ENCODE measurements at places on chromosomes 4 and X.

- no peak for DNase-seq
Observed at GRCh38 chrX:131332331-131332730, 43.2 kb upstream of the IGSF1 start.

- no peak for DNase-seq
Observed at GRCh38 chrX:108537005-108537404, 97.4 kb downstream of the COL4A5 start.

- DNase-seq, result no peak
Observed at GRCh38 chr4:132384709-132385108, 764.4 kb upstream of the PCDH10 start.

DNA sequence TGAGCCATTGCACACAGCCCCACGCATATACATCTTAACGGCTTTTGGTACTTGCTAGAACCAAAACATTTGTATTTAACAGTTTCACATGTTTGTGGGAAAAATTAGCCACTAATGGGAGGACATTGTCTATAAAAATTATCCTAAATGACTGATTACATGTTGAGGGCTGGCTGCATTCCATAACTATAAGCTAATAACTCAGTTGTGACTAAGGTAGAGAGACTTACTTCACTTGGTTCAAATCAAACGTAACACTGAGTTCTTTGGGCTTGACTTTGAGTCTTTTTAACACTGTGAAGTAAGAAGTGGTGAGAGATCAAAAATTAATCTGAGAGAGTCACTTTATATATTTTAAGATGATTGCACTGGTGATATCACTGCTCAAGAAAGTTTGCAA lies 47.9 kb upstream of the PGRMC2 start:
- DNase-seq, result no peak

GRCh38 chrX:110188701-110189558 lies 129.0 kb downstream of the AMMECR1 start:
- DNase-seq, result no peak

- DNase-seq, result no peak
Observed at GRCh38 chr4:182018691-182019090, 224.5 kb upstream of the TENM3 start.

DNA sequence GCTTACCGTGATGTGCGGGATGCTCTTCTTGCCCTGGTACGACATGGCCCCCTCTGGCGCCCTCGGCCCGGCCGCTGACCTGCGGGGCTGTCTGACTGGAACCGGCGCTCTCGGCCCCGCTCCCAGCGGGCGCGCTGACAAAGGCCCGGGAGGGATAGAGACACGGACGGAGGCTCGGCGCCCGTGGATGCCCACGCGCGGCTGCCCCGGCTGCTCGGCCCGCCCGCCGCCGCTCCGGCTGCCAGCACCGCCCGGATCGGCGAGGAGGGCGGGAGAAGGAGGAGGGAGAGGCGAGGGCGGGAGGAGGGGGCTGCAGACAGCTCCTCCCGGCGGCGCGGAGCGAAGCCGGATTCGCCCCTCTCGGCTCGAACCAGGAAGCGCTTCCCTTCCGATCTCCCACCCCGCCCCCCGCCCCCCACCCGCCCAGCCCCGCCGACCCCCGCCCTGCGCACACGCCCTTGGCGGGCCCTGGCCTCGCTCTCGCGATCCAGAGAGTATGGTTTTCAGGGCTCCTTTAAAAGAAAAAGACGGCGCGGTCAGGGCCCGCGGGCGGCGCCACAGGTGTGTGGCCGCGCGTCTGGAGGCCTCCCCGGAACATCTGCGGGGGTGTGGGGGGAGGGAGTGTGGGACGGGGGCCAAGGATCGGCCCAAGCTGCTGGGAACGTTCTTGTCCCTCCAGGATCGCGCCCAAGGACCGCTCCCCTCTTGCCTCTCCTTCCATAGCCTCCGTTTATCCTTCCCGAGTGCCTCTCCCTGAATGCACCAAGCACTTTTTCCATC lies 4.5 kb downstream of the CRMP1 start:
- DNase-seq, result no peak

DNA sequence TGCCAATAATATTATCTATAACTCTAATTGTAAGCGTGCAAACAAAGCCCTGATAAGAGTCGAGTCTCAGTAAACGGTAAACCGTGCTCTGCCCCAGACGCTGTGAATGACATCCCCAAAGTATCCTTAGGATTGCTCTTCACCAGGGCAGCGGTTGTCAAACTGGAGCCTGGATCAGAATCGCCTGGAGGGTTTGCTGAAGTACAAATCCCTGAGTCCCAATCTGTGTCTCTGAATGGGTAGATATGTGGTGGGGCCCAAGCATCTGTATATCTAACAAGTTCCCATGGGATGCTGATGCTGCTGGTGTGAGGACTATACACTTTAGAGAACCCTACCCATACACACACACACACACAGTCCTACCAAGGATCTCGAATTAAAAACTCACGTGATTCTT lies 813 bp upstream of the APBB2 start:
- DNase-seq, result no peak

- DNase-seq, result no peak
Observed at GRCh38 chr4:78355306-78355705, 196.3 kb upstream of the ANXA3 start.

GRCh38 chr4:184748251-184748652 lies 14.4 kb upstream of the CENPU start:
- DNase-seq, result no peak

GRCh38 chrX:44234116-44234515 lies 109.4 kb downstream of the EFHC2 start:
- no peak for DNase-seq

DNA sequence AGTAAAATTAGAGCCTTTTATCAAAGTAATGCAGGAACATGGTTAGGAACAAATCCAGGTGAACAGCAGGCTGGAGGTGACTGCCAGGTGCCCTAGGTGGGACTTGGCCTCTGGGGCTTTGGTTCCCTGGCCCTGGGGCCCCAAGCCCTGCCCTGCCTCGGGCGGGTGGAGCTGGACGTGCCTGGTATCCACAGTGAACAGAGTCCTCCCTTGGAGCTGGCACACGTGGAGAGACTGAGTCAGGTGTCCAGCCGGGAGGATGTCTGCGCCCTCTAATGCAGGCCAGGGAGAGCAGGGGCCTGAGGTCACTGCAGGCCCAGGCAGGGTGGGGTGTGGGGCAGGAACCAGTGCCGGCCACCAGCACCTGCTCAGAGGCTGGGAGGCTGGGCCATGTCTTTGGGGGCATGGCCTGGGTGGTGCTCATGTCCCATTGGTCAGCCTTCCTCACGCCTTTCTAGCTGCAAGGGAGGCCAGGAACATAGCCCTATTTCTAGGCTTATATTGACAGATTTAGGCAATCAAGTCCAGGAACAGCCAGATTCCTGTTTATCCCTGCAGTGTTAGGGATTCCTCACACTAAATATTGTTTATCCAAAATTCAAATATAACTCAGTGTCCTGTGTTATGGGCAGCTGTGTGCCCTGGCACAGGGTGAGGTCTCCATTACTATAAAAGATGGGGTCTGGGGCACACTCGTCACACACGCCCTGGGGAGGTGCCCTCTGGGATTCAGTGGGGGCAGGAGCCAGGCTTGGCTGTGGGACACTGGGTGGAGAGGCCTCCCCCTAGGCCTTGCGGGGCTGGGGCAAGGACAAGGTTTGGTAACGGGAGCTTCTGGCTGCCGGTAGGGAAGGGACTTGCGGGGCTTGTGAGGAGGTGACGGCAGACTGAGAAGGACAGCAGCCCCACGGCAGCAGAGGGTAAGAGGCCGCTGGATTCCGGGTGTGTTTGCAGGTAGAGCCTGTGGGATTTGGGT lies 14.3 kb upstream of the NAT8L start:
- DNase-seq, result no peak

GRCh38 chrX:118459494-118459893 lies 36.1 kb upstream of the DOCK11 start:
- no peak for DNase-seq

DNA sequence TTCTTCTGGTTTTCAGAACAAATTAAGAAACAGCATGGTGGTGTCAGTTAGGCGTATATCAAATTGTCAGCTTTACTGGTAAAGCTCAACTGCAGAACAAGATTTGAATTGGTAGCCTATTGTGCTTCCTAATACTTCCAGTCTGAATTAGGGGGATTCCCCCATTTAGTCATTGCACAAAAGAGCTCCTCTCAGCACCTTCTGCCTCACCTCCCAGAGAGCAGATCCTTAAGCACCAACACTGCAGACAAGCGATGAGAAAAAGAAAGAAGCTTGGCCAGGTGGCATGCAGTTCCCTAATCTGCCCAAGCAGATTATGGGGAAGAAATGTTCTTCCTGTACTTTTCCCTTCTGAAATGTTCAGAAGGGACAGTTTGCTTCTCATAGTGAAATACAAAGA lies 9.2 kb downstream of the MAP9 start:
- no peak for DNase-seq

- DNase-seq, result no peak
Observed at GRCh38 chr4:134201216-134202161, at the start of gene PABPC4L. TSS of gene PABPC4L (minus strand) at chr4:134201789. CDS start at chr4:134201019, 770 bp downstream.

DNA sequence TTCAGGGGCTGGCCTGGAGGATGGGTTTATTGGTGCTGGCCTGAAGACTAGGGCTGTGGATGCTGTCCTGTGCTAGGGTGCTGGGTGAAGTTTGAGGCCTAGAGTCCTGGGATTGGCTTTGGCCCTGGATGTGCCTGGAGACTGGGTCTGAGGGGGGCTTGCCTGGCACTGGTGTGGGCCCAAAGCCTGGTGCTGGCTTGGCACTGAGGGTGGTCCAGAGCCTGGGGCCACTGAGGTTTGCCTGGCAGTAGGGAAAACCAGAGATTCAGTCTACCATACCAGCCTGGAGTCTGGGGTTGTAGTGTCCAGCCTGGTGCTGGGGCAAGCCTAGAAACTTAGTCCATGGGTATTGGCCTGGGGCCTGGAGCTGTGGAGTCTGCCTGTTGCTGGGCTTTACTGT lies 16.6 kb downstream of the BMP15 start:
- DNase-seq, result no peak

DNA sequence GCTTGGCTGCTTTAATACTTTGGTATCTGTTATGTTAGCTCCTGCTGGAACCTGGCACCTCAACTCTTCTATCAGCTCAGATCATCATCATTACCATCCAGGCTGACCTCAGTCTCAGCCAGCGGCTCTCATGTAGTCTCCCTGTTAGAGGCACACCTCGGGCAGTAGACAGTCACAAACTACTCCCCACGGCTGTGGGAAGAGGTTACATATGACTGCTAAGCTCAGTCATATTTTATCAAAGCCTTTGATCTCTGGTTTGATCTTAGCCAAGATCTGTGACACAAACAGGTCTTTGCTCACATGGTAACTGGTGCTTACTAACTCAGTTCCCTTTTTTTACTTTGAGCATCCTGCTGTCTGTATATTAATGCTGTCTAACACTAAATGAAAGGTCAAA lies 384.9 kb downstream of the CENPC start:
- no peak for DNase-seq

DNA sequence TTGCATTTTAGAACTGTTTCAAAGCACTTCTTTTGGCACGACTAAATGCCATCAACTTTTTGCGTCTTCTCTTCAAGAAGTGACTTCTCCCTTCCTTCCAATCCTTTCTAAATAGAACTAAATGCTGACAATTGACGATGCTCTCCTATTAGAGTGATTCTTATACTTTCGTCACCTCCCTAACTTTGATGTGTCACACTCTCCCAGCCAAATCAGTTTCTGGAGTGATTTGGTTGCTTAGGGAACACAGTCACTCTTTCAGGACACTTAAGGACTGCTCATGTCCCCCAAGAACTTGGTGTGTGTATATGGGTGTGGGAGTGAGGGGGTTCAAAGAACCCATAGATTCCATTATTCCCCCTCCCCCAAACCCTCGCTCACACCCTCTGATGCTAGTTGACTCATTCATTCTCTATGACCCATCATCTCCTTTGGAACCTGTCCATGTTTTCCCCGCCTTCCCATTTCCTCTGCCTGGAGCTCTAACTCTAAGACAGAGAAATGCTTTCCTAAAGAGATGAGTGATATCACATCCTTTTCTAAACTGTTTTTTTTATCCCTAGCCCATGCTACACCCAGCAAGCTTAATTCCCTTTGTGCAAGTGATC lies 26.8 kb upstream of the AREG start:
- DNase-seq, result no peak

- no peak for DNase-seq
Observed at GRCh38 chr4:101415962-101416361, 68.6 kb upstream of the PPP3CA start.

DNA sequence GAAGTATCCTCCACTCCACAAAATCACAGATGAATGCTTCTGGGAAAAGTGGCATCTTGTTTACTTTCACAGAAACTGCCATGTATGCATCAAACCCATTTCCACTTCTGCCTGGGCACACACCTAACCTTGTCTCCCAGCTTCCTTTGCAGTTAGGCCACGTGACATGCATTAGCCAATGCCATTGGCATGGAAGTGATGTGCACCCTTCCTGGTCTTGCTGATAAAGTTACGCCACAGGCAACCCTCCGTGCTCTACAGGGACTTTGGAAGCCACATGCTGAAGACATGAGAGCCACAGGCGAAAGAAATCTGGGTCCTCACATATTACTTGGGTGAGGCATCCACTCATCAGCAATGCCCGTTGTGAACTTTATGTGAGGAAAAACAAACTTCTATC lies 123.3 kb downstream of the USP46 start:
- DNase-seq, result no peak

- peak; percentile 55 for DNase-seq
Observed at GRCh38 chrX:53312946-53313727, 31.8 kb upstream of the IQSEC2 start.

DNA sequence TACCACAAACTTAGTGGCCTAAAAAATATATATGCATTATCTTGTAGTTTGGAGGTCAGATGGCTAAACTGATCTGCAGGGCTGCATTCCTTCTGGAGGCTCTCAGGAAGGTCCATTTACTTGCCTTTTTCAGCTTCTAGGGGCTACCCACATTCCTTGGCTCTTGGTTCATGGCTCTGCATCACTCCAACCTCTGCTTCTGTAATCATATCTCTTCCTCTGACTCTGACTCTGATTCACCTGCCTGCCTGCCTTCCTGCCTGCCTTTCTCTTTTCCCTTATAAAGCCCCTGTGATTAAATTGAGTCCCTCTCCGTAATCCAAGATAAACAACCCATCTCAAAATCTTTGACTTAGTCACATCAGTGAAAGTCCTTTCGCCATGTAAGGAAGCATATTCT lies 25.0 kb upstream of the FRMPD4 start:
- DNase-seq, result no peak

DNA sequence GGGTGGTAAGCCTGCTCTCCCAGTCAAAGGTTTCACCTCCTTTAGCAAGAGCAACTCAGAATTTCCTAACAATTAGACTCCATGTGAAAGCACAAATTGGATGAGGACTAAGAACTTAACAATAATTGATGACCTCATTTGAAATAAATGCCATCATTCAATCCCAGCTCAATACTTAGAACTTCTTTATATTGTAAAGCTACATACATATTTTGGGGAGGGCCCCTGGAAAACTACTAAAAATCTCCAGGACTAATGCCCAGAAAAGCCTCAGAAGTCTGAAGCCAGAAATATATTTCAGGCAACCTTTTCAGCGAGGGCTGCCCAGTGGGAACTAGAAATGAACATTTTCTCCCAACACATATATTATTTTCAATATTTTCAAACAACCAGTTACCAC lies 38.1 kb downstream of the AMOT start:
- no peak for DNase-seq

- DNase-seq, result no peak
Observed at GRCh38 chrX:38409289-38409688, 56.9 kb downstream of the OTC start.
